Kidney epithelial cell (primary cell): ENCODE measurements at places on chromosomes 1 and 21. TPM values are rescaled to one million over a fixed set of nuclear protein-coding genes. Genes with fewer than 3 reads are reported as not detected.

GRCh38 chr1:111323231-111323630, 32.6 kb downstream of the CHIA start:
- no peak for DNase-seq

- DNase-seq: no peak
Observed at GRCh38 chr1:47228644-47229030, 3.4 kb downstream of the TAL1 start.

DNA sequence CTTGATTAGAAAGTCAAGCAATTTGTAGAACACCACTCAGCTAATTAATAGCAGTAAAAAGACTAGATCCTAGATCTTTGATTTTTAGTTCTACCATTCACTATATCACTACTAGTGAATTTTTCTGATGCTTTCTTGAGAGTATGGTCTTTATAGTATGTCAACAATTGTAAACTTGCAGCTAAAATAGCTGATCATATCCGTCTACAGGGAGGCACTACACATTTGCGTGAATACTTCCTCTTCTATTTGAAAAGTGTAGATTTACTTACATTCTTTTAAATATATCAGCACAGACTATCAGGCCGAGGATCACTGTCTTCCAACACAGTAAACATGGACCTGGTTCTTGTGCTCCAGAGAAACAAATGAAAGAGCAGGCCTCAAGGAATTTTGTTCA, 18.6 kb upstream of the PTPRC start:
- no peak for DNase-seq

DNA sequence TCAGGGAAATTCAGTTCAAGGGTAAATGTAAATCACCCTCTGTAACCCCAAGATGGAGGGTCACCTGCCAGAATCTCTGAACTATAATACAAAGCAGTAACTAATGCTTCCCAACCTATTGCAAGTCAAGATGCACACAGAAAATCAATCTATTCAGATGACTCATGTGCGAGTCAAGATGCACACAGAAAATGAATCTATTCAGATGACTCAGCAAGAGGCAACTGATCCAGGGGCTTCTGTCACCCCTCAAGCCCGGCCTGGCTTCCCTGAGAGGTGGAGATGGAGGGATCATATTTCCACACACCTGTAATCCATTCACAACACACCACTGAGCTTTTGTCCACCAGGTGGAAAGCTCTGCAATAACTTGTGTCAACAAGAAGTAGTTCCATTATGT, 17.4 kb upstream of the HIVEP3 start:
- DNase-seq: no peak

DNA sequence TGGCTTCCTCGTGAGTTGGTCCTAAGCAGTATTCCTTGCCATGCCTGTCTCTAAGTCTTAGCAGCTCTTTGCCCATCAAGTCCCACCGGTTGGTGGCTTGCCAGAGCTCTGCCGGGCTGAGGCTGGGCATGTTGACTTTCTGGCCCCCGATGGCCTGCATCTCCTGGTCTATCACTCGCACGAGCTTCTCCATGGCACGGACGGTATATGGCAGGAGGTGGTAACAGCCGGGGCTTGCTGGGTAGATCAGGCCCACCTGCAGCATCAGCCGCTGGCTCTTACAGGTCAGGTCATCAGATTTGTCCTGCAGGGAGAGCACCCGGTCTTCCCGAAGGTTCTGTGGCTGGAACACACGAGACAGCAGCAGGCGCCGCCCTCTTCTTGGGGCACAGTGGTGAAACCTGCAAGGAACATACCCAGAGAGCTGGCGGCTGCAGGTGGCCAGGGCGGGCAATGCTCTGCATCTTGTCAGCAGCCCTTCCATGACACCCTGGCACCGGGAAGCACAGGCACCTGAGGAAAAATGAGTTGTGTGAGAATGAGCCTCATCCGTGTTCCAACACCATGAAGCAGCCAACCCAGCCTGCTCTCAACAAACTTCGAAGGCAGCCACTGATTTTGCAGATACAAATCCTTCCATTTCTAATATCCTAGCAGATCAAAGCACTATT, 5.5 kb downstream of the PARS2 start:
- DNase-seq: no peak

The TARBP1 gene
- total RNA-seq: 17.3 and 22.1 TPM in 2 replicates

The PSEN2 gene
- 29.7 and 31.3 TPM in 2 replicates for total RNA-seq
